ENCODE measurements at places on chromosomes 7 and 10.

DNA sequence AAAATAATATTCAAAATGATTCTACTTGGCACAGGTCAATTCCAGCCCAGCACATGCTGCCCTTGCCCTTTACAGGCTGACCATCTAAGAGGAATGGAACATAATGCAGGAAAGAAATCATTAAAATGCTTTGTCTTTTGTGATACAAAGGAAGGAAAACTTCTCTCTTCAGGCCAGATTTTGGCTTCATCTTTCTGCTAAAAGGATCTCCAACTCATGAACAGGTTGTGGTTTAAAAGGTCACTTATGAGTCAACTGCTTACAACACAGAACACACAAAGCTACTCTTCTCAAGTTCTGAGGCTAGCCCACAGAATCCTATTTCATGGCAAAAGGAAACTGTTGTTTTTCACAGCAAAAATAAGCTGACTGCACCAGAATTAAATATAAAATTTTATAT lies 197.1 kb downstream of the DOCK4 start:
- no peak for DNase-seq

DNA sequence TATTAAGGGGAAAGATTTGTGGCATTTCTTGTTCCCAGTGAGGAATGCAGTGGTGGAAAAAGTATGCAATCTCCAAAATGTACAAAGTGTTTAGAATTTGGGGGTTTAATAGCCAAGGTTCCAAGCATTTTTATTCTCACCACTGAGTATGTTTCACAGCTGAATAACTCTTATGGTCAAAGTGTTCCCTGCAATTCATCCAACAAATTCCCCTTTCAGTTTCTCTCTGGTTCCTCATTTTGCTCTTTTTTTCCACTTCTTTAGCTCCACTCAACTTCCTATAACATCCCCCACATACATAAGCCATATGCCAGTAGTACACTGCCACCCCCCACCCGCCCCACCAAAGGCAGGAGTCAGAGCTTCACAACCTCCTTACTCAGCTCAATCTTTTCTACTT lies 4.6 kb downstream of the HECW1 start:
- DNase-seq = no peak

- no peak for DNase-seq
Observed at GRCh38 chr7:92750946-92751345, 85.4 kb downstream of the CDK6 start.

- no peak for DNase-seq
Observed at GRCh38 chr7:9645756-9646155, 1212.3 kb downstream of the NXPH1 start.

- no peak for DNase-seq
Observed at GRCh38 chr10:131851346-131851745, 49.5 kb upstream of the PPP2R2D start.

GRCh38 chr10:88152728-88153133 lies 289.3 kb downstream of the PTEN start:
- DNase-seq = no peak

DNA sequence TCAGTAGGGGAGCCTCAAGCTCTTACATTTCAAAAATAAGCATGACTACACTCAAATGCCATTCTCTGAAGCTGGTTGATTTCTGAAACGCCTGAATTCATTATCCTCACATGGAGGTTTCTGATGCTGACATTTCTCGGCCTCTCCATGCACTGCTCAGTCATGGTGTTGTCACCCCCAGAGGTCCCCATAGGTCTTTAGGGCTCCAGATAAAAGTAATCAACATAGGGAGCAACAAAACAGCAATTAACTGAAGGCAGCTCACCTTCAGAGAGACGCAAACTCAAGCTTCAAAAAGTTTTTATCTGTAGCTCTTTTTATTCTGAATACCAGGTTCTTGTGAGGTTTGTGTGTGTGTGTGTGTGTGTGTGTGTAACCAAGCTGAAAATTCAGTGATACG lies 223.2 kb upstream of the LRRN3 start:
- no peak for DNase-seq

- no peak for DNase-seq
Observed at GRCh38 chr7:147492606-147493005, 1098.0 kb upstream of the C7orf33 start.

GRCh38 chr7:157412021-157412443 lies 75.2 kb downstream of the DNAJB6 start:
- no peak for DNase-seq

- no peak for DNase-seq
Observed at GRCh38 chr7:39827571-39827970, 122.5 kb upstream of the CDK13 start.

GRCh38 chr10:101233863-101234262 lies 4.6 kb upstream of the LBX1 start:
- DNase-seq = no peak

DNA sequence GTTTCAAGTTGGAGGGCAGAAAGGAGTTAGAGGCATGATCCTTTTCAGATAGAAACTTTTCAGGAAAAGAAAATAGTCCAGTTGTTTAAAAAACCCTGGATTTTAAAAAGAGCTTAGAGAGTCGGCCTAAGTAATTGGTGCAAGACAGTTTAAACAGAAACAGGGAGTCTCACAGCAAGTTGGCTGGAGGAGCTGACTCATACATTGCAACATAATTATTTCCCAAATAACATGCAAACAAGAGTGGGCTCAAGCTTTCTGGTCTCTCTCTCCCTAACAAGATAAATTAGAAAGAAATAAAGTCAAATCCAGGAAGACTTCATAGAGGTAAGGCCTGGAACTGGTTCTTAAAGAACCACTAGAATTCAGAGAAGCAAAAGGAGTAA lies 100.3 kb upstream of the AGBL3 start:
- DNase-seq = no peak

GRCh38 chr10:16887565-16887964 lies 70.3 kb upstream of the RSU1 start:
- no peak for DNase-seq

DNA sequence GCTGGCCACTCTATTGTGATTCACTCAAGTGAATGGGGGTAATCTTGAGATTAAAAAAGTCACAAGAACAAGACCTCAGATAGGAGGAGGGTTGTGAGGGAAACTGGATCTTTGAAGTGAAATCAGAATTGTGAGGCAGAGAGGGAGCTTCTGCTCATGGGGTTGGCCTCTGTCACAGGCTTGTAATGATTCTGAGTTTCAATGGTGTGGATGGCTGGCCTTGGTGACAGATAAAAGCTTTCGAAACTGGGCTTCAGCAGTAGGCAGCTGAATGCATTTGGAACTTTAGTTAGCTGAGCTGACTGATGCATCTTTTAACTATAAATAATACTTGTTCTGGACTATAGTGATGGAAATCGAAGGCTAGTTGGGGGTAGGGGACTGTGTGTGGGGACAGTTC lies 12.2 kb downstream of the TAS2R60 start:
- no peak for DNase-seq

DNA sequence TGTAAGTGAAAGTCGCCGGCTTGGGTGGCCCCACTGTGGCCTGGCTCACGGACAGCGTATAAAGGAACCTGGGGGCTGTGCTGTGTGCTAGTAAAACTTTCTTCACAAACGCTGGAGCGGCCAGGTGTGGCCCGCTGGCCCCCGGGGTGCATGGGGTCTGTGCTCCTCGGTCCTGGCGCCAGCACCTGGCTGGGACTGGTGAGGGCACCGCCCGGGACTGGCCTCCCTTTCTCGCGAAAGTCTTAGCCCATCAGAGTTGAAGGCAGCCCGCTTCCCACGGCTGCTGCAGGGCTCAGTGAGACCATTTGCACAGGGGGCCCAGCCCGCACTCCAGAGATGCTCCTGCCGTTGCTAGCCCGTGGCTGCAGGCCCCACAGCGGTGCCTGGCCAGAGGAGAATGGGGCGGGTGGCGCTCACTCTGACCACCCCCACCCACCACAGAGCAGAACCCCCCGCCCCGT lies 5.8 kb downstream of the PWWP2B start:
- no peak for DNase-seq

DNA sequence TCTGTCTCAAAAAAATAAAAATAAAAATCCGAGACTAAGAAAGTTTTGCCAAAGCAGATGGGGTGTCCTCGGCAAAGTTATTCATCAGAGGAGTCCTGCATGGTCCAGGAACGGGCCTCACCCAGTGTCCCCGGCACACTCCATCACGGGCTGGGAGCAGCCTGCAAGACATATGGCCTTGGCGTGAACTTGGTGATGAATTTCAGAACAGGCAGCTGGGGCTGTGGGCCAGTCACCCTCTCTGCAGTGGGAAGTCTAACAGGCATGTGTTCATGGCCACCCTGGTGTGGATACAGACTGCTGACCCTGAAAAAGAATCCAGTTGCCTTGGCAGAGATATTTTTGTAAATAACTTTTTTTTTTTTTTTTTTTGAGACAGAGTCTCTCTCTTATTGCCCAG lies 34.7 kb downstream of the NPTX2 start:
- DNase-seq = no peak

GRCh38 chr10:70856454-70856853 lies 31.9 kb downstream of the PCBD1 start:
- no peak for DNase-seq

DNA sequence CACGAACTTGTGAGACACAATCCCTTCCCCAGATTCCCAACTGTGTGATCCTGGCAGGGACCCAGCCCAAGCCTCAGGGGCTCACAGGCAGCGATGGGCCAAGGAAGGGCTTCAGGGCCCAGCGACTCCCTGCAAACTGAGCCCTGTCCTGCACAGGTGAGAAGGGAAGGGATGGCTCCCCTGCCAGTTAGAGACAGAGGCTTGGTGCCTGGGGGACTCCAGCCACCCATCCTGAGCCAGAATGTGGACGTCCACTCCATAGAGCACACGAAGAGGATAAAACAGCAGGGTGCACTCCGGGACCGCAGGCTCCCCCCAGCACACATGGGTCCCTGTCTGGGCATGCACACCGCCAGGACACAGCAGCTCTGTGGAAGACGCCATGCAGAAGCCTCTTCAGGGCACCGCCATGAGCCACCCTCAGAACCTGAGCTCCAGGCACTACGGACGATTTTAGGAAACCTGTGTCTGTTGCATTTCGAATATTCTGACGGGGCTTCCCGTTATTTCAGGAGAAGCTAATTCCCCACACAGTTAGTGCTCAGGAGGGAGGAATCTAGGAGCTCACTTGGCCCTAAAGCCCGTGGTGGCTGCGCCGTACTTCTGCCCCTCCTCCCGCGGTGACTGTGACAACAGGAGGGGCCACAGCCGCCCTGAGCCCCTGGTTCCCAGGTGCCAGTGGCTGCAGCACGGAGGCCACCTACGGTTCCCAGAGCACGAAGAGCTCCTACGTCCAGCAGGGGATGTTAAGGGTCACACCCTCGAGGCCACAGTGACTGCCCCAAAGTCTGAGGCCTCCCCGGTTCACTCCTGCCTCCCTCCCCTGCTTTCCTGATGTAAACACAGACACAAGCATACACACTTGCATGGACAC lies 326.0 kb downstream of the PTPRN2 start:
- DNase-seq = no peak

DNA sequence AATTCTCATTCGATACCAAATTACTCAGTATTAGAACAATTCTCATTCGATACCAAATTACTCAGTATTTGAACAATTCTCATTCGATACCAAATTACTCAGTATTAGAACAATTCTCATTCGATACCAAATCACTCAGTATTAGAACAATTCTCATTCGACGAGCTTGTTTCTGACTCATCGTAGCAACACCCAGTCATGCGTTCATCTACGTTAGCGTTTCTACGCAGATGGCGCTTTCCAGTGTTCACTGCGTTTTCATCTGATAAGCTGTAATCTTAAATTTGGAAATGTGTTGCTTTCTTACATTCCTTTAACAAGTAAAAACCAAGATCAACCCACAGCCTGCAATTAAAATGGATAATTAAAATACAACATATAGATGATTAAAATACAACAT lies 276.3 kb downstream of the ZMYND11 start:
- no peak for DNase-seq

DNA sequence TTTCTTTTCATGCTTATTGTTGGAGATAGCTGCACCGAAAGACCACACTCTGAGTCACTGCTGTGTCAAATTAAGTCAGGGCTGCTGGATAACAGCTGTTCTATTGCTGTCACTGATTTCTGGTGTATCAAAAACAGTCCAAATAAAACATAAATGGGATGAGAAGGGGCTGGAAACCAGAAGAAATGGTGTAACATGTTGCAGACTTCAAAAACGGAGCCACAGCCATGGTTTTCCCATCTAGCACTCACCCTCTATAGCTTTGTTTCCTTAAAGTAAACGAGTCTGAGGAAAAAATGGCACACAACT lies 103.3 kb upstream of the DIP2C start:
- DNase-seq = no peak

GRCh38 chr10:110163192-110163773 lies 44.1 kb upstream of the MXI1 start:
- peak; percentile 19 for DNase-seq

- DNase-seq = no peak
Observed at GRCh38 chr10:88794731-88795130, 7.8 kb upstream of the LIPM start.

DNA sequence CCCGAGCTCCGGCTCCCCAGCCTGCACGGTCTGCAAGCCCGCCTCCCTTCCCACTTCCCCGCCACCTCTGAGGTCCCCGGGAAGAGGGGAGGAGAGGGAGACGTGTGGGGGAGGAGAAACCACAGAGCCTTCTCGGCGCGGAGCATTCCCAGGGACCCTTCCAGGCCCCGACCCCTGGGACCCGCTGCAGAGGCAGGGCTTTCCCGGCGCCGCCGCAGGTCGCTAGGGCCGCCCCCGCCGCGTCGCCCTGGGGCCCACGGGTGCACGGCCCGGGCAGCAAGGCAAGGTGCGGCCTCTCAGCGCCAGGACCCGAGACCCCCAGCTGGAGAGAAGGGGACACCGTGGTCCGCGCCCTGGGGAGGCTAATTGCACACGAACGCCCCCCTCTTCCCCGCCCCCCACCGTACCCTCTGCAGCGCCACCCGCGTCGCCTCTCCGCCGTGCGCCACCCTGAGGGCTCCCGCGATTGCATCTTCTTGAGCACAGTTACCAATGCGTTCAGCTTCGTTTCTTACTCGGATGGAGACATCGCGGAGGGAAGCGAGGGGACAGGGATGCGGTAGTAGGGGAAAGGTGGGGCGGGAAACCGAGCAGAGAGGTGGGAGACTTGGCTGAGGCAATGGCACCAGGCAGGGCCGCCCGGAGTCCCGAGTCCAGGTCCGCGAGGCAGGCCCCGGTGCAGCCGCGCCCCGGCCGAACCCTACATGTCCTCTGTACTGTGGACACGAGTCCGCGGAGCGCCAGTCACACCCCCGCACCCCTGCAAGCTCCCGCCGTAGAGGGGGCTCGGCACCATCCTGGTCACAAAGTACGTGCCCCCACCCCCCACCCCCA lies 28.9 kb downstream of the SKIDA1 start:
- DNase-seq = no peak

DNA sequence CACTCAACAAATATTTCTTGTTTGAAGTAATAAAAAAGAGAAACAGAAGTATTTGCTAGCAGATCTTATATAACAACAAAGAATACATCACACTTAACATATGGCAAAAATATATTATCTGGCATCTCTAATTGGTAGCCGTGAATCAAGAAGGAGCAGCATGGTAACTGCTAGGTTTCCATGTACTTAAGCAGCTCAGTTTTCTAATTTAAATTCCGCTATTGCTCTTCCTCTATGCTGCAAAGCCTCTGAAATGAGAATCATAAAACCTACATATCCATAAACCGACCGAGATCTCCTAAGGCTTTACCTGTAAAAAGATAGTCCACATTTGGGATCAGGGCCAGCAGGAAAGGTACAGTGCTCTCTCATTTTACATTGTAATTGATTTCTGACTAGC lies 76.6 kb upstream of the PTPRZ1 start:
- no peak for DNase-seq

Measured in NCI-H2081 treated with DMSO at 0.1 percent for 48 hours (cell line).